ENCODE measurements at places on chromosomes 5 and 9. TPM values are rescaled to one million over a fixed set of nuclear protein-coding genes. Genes with fewer than 3 reads are reported as not detected.
A peak's percentile ranks its signal among the peaks of the same experiment; 100 is the strongest.

GRCh38 chr9:136196404-136197083 is 8.4 kb downstream of the LHX3 start:
- DNase-seq, result no peak

GRCh38 chr5:75513841-75514240 is 2.1 kb downstream of the POLK start:
- no peak for DNase-seq

GRCh38 chr5:158435161-158435616 is 576.2 kb upstream of the CLINT1 start:
- DNase-seq, result peak; percentile 26

DNA sequence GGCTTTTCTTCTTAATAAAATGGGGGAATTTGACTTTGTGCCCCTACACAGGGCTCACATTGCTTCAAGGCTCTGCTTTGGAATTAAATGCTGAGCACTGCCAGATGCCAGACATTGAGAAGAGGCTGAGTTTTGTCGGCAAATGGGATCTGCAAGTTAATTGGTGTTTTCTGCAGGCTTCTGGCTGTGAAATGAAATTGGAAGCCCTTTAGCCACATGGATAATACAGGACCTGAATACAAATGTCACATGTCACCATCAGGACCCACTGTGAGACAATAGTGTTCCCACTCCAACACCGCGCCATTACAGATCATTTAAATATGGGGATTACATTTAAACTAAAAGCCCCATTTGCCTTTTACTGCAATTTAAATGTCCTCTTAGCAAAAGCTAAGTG is 164.4 kb downstream of the ZSWIM6 start:
- DNase-seq, result no peak

- peak; percentile 88 for DNase-seq
Observed at GRCh38 chr5:159773062-159773924, 143.0 kb upstream of the ADRA1B start.

GRCh38 chr5:113520429-113520828 is 6.9 kb downstream of the YTHDC2 start:
- DNase-seq, result no peak

DNA sequence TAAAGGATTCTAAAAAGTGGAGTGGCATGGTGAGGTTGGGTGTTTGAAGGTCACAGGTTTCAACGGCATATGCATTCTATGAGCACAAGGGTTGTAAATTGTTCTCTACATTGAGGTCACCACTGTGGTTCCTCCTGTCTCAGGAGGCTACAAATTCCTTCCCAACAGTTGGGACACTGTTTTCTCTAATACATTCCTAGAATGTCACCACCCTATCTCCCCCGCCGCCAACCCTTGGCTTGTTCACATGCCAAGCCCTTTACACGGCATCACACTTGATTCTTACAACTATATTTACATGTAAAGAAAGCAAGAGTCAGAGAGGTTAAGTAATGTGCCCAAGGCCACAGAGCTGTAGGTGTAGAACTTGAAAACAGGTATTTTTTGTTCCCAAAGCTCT is 315.1 kb downstream of the RAB3C start:
- no peak for DNase-seq

DNA sequence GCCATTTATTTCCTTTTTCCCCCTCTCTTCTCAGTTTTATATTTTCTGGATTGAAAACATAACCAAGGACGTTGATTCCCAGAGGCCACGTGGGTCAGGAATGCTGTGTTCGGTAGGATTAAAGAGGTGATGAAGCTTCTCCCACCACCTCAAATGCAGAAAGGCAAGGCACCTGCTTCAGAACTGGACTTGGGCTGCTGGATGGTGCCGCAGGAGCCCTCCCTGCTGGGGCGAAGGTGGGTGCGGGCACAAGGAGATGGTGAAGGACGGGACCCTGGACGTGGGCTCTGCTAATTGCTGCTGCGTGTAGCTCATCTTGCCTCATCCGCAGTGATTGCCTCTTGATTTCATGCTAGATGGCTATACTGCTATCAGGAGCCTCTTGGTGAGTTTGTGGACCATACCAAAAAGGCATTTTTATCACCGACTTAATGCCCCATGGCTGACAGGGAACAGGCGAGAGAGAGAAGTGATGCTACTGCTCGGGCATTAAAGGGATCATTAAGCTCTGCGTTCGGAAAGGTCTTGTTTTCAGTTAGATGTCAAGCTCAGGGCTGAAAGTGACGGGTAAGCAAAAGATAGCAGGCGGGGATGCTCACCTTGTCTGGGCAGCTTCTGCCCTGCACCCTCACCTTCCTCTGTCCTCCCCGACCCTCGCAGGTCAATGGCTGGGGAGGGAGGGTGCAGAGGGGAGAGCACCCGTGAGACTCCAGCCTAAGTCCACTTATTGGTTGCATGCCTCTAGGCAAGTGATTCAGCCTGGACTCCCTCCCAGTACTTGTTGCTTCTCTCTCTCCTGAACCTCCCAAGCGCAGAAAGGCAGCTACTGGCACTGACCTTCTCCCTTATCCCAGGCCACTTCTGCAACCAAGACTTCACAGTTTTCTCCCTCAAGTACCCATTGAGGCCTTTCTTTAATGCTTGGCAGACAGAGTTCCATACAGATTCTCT is 71.6 kb upstream of the FSTL4 start:
- peak; percentile 14 for DNase-seq

GRCh38 chr5:132883261-132883834 is 9.9 kb downstream of the LEAP2 start:
- DNase-seq, result peak; percentile 87

DNA sequence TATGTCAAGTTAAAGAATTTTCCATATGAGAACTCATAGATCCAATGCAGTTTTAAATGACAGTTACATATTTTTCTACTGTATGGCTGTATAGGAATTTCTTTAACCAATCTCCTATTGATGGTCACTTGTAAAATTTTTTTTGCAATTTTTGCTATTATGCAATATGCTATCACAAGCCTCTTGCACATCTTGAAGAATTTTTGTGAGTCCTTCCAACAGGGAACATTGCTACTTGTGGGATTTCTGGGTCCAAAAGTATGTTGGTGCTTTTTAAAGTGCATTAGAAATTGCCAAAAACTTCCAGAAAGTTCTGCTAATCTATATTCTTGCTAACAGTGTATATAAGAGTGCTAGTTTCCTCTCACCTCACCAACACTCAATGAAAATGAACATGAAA is 65.1 kb downstream of the NPR3 start:
- DNase-seq, result no peak

GRCh38 chr5:60323596-60323995 is 376.4 kb downstream of the DEPDC1B start:
- no peak for DNase-seq

DNA sequence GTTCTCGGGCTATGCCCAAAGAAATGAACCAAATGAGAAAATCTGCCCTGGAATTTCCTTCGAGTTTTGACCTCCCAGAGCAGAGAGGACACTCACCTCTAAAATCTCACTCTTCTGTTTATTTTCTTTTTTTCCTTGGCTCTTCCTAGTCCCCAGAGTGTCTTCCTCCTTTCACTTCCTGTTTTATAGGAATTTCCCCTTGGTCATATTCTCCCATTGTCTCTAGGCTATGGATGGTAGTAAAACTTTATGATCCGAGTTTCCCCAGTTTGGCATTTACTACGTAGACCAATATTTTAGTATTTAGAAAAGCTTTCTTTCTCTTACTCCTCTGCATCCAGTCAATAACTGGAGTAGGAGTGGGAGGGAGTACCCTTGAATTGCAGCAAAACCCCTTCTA is 354.5 kb upstream of the ZNF608 start:
- no peak for DNase-seq

DNA sequence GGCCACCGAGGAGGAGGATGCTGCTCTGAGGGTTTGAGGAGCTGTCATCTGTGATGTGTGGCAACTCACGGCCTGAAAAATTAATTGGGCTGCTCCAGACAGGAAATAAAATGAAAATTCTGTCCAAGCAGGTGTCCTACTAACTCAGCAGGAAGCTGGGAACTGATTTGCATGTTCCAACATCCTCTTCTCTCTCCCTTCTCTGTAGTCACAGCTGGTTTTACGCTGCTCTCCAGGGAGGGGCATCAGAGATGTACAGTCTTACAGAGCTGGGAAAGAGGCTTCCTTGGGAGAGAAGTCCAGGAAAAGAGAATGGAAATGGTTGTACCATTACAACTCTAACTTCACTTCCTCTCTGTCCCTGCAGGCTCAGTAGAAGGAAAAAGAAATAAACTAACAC is 24.2 kb upstream of the SIL1 start:
- DNase-seq, result no peak

DNA sequence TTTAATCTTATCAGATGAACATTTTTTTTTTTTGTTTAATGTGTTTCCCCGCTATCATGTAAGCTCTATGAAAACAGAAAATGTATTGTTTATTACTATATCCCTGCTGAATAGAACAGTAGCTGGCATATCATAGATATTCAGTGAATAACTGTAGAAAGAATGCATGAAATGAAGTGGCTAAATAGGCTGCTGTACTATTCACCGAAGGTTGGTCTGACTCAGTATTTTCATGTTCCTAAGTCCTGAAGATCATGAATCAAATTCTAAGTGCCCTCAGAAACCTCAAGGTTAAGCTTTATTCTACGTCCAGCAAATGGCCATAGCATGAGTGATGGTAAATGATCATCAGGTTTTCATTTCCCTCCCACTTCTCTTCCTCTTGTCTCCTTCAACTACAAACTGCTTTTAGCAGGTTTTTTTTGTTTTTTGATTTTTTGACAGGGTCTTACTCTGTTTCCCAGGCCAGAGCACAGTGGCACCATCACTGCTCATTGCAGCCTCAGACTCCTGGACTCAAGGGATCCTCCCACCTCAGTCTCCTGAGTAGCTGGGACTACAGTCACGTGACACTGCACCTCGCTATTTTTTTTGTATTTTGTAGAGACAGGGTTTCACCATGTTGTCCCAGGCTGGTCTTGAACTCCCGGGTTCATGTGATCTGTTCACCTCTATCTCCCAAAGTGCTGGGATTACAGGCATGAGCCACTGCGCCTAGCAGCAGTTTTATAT is 19.1 kb upstream of the ZFAND5 start:
- DNase-seq, result no peak

GRCh38 chr9:29183971-29184370 is 1610.7 kb upstream of the C9orf72 start:
- DNase-seq, result no peak

- DNase-seq, result peak; percentile 59
Observed at GRCh38 chr5:43563321-43563720, 6.4 kb upstream of the PAIP1 start.

GRCh38 chr5:78221964-78222451 is 72.5 kb downstream of the AP3B1 start:
- DNase-seq, result no peak

FOXI1 gene
- polyA plus RNA-seq, result not detected

SLCO6A1 gene
- not detected for polyA plus RNA-seq

CENPK gene
- polyA plus RNA-seq, result 4.2 TPM

GPX3 gene
- polyA plus RNA-seq, result 232 TPM

MAMDC4 gene
- polyA plus RNA-seq, result 3.1 TPM

TRIM36 gene
- 6.0 TPM for polyA plus RNA-seq

AIF1L gene
- 7.2 TPM for polyA plus RNA-seq

MCIDAS gene
- polyA plus RNA-seq, result 0.62 TPM

CLIC3 gene
- 70.9 TPM for polyA plus RNA-seq

Data from stomach (tissue), 19 donors.